ENCODE measurements at places on chromosomes 4 and X.

GRCh38 chr4:101708293-101709039 is 82.1 kb upstream of the BANK1 start:
- no peak for DNase-seq

DNA sequence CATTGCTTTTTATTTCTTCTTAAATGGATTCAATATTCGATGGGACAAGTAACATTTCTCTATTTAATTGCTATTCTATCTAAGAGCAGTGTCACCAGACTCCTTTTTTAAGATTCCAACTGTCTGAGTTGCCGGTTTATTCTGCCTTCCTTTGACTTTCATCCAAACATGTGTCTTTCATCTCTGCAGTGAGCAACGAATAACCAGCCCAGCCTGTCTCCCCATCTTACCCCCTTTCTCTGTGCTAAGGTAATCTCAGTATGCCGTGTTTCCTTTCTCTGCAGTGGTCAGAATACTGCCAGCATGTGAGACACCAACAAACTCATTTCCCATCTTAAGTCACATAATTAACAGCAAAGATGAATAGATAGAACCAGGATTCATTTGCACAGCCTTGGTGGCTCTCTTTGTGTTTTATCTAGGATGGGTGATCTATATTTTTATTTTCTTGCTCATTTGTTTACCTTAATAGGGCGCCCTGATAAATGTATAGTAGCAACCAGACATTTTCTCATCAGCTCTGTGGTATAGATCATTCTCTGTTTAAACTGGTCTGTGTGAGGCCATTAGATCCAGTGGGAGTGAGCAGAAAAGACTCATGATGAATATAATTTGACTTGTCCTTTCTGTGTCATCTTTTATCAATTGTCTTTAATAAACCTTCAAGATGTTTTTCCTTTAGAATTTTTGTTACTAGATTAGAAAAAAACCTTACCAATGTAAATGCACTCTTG is 394.8 kb upstream of the IGFBP7 start:
- no peak for DNase-seq

- DNase-seq, result no peak
Measured at GRCh38 chr4:24743206-24743605, 52.2 kb upstream of the SOD3 start.

GRCh38 chr4:5956285-5957021 is 61.8 kb downstream of the C4orf50 start:
- peak; percentile 47 for DNase-seq

- no peak for DNase-seq
Measured at GRCh38 chr4:134078230-134078914, 123.2 kb downstream of the PABPC4L start.

DNA sequence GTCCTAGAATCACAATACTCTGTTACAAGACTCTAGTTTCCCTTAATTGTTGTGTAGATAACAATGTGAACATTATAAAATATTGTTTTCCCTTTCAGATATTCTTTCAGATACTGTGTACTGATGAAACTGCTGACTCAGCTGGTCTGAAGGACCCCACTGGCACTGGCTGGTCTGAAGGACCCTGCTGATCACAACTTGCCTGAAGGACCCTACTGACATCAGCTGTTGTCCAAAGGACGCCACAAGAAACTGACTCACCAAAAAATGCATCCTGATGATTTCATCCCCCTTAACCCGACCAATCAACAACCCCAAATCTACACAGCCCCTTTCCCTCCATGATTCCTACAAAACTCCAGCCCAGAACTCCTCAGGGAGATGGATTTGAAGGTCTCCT is 258.8 kb upstream of the GNPDA2 start:
- no peak for DNase-seq

GRCh38 chr4:185752872-185753271 is 59.1 kb downstream of the SORBS2 start:
- DNase-seq, result no peak

DNA sequence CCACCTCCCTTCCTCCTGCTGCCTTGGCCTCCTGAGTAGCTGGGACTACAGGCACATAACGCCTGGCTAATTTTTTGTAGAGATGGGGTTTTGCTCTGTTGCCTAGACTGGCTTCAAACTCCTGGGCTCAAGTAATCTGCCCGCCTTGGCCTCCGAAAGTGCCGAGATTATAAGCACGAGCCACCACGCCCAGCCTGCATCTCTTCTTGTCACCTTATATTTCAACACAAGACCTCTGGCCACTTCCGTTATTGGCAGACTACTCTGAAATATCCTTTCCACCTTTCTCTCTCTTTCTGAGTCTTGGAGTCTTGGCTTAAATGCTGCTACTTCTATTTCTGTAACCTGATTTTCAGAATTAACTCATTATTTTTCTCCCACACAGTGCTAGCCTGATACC is 5.6 kb downstream of the KIAA0232 start:
- no peak for DNase-seq

GRCh38 chr4:186693894-186694293 is 29.8 kb downstream of the FAT1 start:
- no peak for DNase-seq

GRCh38 chrX:85611926-85612325 is 232.5 kb upstream of the POF1B start:
- DNase-seq, result peak; percentile 13

DNA sequence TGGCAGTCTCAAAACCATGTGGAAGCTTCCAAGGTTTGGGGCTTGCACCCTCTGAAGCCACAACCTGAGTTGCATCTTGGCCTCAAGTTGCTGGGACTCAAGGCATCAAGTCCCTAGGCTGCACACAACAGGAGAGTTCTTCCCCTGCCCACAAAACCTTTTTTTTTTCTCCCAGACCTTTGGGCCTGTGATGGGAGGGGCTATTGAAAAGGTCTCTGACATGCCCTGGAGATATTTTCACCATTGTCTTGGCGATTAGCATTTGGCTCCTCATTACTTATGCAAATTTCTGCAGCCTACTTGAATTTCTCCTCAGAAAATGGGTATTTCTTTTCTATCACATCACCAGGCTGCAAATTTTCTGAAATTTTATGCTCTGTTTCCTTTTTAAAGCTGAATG is 349.5 kb upstream of the EDA2R start:
- no peak for DNase-seq

DNA sequence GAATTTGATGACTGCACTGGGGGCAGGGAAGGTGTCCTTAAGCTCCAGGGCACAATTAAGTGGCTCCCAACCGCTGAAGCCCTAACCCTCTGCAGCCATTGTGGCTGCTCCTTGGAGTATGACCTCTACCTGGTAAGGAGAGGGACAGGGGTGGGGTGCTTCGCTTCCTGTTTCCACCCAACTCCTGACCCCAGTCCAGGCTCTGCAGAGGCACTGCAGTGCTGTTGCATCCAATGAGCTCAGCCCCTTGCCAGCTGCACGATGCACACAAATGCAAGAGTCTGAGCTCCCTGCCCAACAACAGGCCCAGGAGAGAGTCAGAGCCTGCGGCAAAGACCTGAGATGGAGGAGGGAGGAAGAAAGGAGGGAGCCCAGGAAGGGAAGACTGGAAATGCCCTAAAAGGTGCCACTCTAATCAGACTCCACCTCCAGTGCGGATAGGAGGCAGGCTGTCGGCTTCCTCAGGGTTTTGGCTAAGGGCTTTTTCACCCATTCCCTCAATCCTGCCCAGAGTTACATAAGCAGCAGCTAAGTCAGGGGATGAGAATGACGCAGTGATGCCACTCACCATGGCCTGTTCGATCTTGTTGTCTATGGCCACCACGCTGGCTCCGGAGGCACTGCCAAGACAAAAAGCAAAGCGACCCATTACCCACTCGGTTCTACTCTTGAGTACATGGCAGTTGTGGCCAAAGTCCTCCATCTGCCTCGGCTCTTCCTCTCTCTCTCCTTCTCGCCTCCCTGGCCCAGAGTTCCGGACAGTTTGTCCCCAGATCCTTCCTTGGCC is 60.1 kb downstream of the TSC22D3 start:
- no peak for DNase-seq

GRCh38 chr4:15754323-15754722 is 23.8 kb upstream of the CD38 start:
- no peak for DNase-seq

- no peak for DNase-seq
Measured at GRCh38 chr4:19592391-19592790, 659.3 kb upstream of the SLIT2 start.

DNA sequence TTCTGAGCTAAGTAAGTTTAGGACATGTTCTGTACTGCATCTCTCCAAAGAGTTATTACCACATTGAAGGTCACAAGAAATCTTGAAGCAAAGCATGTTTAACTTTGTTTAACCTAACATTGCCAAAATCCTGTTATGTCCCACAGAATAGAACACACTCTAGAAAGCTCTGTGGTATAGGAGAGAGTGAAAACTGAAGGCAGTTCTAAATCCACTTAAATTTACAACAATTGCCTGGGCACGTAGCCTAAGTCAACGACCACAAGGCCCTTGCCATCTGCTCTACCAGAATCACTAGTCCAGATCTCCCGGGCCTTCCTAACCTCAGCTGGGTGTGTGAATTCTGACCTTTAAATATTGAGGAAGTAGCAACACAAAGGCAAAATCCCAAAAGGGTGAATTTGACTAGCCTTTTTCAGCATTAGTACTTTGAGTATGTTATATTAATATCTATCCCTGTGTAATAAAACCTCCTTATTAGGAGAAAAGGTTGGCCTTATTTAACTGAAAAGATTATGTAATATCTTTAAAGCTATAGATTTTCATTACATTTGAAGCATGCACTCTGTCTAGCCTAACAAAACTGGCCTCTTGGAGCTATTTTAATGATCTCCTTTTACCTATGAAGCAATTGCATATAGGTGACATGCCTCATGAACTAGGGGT is 4.5 kb upstream of the MAML3 start:
- DNase-seq, result no peak

- DNase-seq, result no peak
Measured at GRCh38 chr4:146458594-146458993, 63.1 kb downstream of the SLC10A7 start.

GRCh38 chrX:103363046-103363445 is 6.7 kb downstream of the TCEAL9 start:
- DNase-seq, result no peak

DNA sequence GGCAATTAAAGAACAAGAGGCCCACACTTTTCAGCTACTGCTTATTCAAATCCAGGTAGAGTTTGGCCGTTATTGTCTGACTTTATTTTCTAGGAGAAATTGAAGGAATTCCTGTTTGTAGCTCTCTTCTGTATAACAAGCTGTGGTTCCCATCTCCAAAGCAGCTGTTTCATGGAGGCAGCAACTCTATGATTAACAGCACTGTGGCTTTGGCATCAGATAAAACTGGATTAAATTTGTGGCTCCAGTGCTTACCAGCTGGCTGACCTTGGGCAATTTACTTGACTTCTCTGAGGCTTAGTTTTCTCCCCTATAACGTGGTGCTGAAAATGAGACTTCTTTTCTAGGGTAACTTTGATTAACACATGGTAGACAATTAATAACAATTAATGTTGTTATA is 28.1 kb downstream of the SLC30A9 start:
- no peak for DNase-seq

- no peak for DNase-seq
Measured at GRCh38 chrX:53442322-53442631, 8.1 kb upstream of the HSD17B10 start.

GRCh38 chr4:66606908-66607307 is 936.6 kb upstream of the EPHA5 start:
- no peak for DNase-seq

DNA sequence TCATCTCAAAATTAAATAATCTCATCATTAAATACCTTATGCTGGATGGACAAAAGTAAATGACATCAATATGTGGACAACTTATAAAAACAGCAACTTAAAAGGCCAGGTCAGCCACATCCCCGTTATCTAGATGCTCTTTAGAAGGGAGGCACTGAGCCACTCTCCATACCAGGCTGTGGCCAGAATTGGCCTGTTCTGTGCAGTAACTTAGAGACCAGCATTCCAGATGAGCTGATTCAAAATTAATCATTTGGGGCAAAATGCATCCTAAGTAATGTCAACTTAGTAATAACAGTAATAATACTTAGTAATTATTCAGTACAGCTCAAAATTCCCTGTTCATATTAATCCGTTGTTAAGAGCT is 373.6 kb downstream of the FBXW7 start:
- DNase-seq, result no peak

GRCh38 chr4:41912546-41912945 is 22.7 kb upstream of the TMEM33 start:
- no peak for DNase-seq

GRCh38 chrX:79170476-79171035 is 26.1 kb downstream of the GPR174 start:
- DNase-seq, result peak; percentile 32

DNA sequence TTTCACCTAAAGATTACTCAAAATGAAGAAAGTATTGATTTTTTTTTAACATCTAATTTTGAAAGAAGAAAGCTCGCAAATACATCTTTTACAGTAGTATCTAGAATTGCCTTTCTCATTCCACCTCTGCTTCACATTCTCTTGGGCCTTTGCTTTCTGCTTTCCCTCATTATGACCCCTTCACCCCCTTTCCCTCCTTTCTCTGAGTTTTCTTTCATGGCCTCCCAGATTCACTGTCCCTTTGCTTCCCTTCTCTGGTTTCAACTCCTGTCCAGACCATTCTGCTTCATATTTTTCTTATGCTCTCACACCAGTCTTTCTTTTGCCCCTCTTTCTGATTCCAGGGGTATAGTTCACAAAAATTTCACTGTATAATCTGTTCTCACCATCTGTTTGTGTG is 29.0 kb downstream of the ADH5 start:
- DNase-seq, result no peak

DNA sequence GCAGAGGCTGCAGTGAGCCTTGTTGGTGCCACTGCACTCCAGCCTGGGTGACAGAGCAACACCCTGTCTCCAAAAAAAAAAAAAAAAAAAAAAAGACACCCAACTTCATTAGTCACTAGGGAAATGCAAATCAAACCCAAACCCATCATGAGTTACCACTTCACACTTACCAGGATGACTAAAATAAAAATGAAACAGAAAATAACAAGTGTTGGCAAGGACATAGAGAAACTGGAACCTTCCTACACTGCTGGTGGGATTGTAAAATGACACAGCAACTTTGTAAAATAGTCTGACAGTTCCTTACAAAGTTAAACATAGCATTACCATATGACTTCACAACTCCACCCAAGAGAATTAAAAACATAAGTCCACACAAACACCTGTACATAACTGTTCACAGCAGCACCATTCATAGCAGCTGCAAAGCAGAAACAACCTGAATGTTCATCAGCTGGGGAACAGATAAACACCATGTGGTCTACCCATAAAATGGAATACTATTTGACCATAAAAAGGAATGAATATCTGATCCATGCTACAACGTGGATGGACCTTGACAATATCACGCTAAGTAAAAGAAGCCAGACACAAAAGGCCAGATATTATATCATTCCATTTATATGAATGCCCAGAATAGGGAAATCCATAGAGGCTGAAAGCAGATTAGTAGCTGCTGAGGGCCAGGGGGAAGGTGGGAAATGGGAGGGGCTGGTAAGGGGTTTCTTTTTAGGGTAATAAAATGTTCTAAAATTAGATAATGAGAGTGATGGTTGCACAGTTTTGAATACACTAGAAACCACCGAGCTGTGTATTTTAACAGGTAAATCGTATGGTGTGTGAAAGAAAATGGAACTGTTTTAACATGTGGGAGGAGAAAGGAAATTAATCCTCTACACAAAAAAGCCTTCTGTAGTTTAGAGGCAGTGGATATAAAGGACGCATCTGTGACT is 18.3 kb downstream of the CD99L2 start:
- no peak for DNase-seq

Data from tongue (tissue), 3 donors.